ENCODE measurements at places on chromosomes 3 and 15. TPM values are rescaled to one million over a fixed set of nuclear protein-coding genes. Genes with fewer than 3 reads are reported as not detected.

Gene VGLL3
- polyA plus RNA-seq = 0.16 TPM

Gene PLEKHO2
- polyA plus RNA-seq = 0.88 TPM

Gene WDR93
- polyA plus RNA-seq = not detected

Gene MNS1
- not detected for polyA plus RNA-seq

Gene CLDN11
- 0.98 TPM for polyA plus RNA-seq

Gene ARPP19
- polyA plus RNA-seq = 254 TPM

Gene CLRN1
- polyA plus RNA-seq = 0.18 TPM

Gene NTRK3
- polyA plus RNA-seq = 42.3 TPM

Gene SNTN
- not detected for polyA plus RNA-seq

Gene CORO2B
- polyA plus RNA-seq = 17.1 TPM

Gene HMG20A
- 52.4 TPM for polyA plus RNA-seq

Gene SETMAR
- polyA plus RNA-seq = 41.3 TPM

Gene THSD4
- polyA plus RNA-seq = 0.46 TPM

Gene LRRC31
- polyA plus RNA-seq = not detected

Gene GOLGA8J
- not detected for polyA plus RNA-seq

Gene TGM4
- polyA plus RNA-seq = not detected

Gene EAF1
- polyA plus RNA-seq = 53.1 TPM

Gene SUMF1
- polyA plus RNA-seq = 4.5 TPM

Gene MORC1
- not detected for polyA plus RNA-seq

Gene CPLX3
- 0.27 TPM for polyA plus RNA-seq

Gene CYP11A1
- polyA plus RNA-seq = not detected

Gene HES1
- polyA plus RNA-seq = 0.25 TPM

Gene MAP6D1
- 2.8 TPM for polyA plus RNA-seq

Gene MED12L
- polyA plus RNA-seq = 35.5 TPM

Gene IGF1R
- polyA plus RNA-seq = 12.3 TPM

Gene EFCC1
- polyA plus RNA-seq = not detected

Gene RBP2
- not detected for polyA plus RNA-seq

Gene SPG21
- 67.7 TPM for polyA plus RNA-seq

Gene IMPG2
- polyA plus RNA-seq = 5.2 TPM

Gene UBAP1L
- polyA plus RNA-seq = 10.3 TPM

Gene ITPR1
- 1.3 TPM for polyA plus RNA-seq

Gene GABRG3
- 0.80 TPM for polyA plus RNA-seq

Gene PLSCR5
- 0.37 TPM for polyA plus RNA-seq

Gene SLC27A2
- polyA plus RNA-seq = 3.5 TPM
